ENCODE measurements at places on chromosomes 1 and 21.
A peak's percentile ranks its signal among the peaks of the same experiment; 100 is the strongest.

DNA sequence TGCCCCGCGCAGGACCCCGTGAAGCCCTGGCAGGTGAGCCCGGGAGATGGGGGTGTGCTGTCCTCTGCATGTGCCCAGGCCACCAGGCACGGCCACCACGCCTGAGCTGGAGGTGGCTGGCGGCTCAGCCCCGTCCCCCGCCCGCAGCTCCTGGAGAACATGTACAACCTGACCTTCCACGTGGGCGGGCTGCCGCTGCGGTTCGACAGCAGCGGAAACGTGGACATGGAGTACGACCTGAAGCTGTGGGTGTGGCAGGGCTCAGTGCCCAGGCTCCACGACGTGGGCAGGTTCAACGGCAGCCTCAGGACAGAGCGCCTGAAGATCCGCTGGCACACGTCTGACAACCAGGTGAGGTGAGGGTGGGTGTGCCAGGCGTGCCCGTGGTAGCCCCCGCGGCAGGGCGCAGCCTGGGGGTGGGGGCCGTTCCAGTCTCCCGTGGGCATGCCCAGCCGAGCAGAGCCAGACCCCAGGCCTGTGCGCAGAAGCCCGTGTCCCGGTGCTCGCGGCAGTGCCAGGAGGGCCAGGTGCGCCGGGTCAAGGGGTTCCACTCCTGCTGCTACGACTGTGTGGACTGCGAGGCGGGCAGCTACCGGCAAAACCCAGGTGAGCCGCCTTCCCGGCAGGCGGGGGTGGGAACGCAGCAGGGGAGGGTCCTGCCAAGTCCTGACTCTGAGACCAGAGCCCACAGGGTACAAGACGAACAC lies 1.8 kb downstream of the TAS1R3 start:
- H3K4me3 ChIP-seq: no peak overlapping the region
- no peaks in the 10 kb centered on the region for H3K36me3 ChIP-seq
- no peak overlapping the region for H3K27ac ChIP-seq

DNA sequence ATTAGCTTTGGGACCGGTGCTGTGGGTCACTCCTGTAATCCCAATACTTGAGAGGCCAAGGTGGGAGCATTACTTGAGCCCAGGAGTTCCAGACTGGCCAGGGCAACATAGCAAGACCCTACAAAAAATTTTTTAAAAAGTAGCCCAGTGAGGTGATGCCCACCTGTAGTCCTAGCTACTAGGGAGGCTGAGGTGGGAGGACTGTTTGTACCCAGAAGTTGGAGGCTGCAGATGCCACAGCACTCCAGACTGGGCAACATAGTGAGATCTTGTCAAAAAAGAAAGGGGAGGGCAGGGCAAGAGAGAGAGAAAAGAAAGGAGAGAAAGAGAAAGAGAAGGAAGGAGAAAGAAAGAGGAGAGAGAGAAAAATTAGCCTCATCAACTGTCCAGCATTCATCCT lies 6.3 kb downstream of the ITSN1 start:
- H3K4me3 ChIP-seq: no peak overlapping the region
- H3K27ac ChIP-seq: no peak overlapping the region
- H3K4me1 ChIP-seq: peaks cover 7% of the 10 kb centered on the region
- no peak for DNase-seq
- no peaks in the 10 kb centered on the region for H3K36me3 ChIP-seq
- no peaks in the 10 kb centered on the region for H3K27me3 ChIP-seq

DNA sequence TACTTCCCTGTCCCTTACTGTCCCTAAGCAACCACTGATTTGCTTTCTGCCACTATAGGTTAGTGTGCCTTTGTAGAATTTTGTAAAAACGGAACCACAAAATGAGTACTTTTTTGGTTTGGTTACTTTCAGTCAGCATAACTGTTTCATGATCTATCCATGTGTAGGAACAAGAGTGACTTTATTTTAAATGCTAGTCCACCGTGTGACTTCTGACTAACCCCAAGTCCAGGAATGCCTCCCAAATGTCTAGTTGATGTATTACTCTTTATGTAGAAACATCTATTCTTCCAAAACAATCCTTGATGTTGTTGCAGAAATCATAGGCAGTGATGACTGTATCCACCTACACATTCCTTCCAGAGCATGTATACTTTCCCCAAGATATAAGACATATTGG lies 21.3 kb downstream of the ATPAF1 start:
- H3K36me3 ChIP-seq: no peaks in the 10 kb centered on the region
- H3K27ac ChIP-seq: no peak overlapping the region
- no peak for DNase-seq
- no peaks in the 10 kb centered on the region for H3K4me1 ChIP-seq
- H3K27me3 ChIP-seq: no peaks in the 10 kb centered on the region
- H3K4me3 ChIP-seq: no peak overlapping the region

GRCh38 chr1:165852871-165853270 lies 25.5 kb downstream of the UCK2 start:
- H3K4me3 ChIP-seq: no peak overlapping the region
- DNase-seq: no peak
- no peaks in the 10 kb centered on the region for H3K27me3 ChIP-seq
- H3K4me1 ChIP-seq: no peaks in the 10 kb centered on the region
- H3K36me3 ChIP-seq: no peaks in the 10 kb centered on the region

DNA sequence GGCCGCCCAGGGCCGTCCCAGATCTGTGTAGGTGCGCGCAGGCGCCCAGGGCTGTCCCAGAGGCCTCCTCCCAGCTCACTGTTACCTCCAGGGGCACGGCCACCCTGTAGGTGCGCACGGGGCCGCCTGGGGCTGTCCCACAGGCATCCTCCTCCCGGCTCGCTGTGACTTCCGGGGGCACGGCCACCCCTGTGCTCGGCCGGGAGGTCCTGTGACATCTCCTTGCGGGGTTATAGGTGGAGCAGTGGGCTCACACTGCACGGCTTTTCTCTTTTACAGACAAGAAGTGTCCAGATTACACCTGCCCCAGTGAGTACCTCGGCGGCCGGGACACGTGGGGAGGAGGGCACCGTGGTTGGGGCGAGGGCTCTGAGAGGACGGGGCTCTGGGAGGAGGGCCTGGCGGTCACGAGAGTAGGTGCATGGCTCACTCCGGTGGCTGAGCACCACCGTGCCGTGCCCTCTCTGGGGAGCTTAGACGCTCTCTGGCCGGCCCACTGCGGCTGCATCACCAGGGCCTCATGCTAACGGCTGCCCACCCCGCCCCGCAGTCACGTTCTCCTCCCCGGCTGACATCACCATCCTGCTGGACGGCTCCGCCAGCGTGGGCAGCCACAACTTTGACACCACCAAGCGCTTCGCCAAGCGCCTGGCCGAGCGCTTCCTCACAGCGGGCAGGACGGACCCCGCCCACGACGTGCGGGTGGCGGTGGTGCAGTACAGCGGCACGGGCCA lies 21.4 kb downstream of the COL6A1 start:
- peak; percentile 27 for DNase-seq
- no peak overlapping the region for H3K27ac ChIP-seq
- no peaks in the 10 kb centered on the region for H3K36me3 ChIP-seq
- no peaks in the 10 kb centered on the region for H3K4me1 ChIP-seq
- H3K4me3 ChIP-seq: no peak overlapping the region

DNA sequence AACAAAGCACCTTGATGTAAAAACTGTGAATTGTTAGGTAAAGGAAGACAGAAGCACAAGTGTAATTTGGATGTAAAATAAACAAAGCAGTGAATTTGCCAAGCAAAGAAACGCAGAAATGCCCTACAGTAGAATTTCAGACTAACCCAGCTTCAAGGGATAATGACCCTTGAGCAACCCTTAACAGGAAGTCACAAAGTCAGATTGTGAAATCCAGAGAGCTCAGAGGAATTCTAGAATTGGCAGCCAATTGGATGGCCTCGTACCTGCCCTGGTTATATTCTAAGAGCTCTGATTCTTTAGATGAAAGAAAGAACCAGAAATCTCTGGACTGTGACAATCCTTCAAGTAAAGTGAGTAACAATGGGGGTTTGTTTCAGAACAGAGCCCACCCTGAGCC lies 152.7 kb upstream of the CHRM3 start:
- no peak overlapping the region for H3K4me3 ChIP-seq
- no peaks in the 10 kb centered on the region for H3K27me3 ChIP-seq
- no peak overlapping the region for H3K27ac ChIP-seq
- DNase-seq: no peak
- H3K36me3 ChIP-seq: no peaks in the 10 kb centered on the region
